ENCODE measurements at places on chromosomes 4 and X. TPM values are rescaled to one million over a fixed set of nuclear protein-coding genes. Genes with fewer than 3 reads are reported as not detected.

The ALAS2 gene
- total RNA-seq, result 18.4 TPM

The F8A3 gene
- total RNA-seq, result not detected

- peak; percentile 20 for DNase-seq
Measured at GRCh38 chr4:181662383-181662782, 580.8 kb upstream of the TENM3 start.

DNA sequence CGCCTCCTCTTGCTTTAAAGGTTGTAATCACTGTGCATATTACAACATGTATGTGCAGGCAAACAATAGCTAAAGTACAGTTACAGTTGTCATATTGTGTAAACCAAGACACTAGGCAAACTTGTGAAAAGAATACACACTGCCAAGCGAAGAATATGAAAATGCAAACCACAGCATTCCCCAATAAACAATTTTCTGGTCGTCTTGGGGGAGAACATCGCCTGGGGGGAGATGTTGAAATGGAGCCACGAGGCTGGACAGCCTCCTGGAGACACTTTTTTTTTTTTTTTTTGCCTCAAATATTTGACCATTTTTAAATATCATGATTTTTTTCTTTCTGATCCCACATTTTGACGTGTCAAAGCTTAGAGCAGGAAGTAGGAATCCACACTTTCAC, 51.7 kb upstream of the PDLIM3 start:
- DNase-seq, result no peak

- no peak for DNase-seq
Measured at GRCh38 chr4:15779306-15779705, 1.2 kb downstream of the CD38 start.

Measured in stomach (tissue), 19 donors.